Astrocyte (in vitro differentiated cells and primary cell): ENCODE measurements at places on chromosomes 5 and 9. TPM values are rescaled to one million over a fixed set of nuclear protein-coding genes. Genes with fewer than 3 reads are reported as not detected.

Gene ISCA1
- 30.2 and 30.6 TPM in 2 replicates for total RNA-seq

Gene FOXD4L3
- total RNA-seq, result not detected in 2 replicates

Gene MARVELD2
- total RNA-seq, result 10.1 and 10.6 TPM in 2 replicates

Gene C9
- total RNA-seq, result 0.07 TPM in 1 of 2 replicates, not detected in the other

DNA sequence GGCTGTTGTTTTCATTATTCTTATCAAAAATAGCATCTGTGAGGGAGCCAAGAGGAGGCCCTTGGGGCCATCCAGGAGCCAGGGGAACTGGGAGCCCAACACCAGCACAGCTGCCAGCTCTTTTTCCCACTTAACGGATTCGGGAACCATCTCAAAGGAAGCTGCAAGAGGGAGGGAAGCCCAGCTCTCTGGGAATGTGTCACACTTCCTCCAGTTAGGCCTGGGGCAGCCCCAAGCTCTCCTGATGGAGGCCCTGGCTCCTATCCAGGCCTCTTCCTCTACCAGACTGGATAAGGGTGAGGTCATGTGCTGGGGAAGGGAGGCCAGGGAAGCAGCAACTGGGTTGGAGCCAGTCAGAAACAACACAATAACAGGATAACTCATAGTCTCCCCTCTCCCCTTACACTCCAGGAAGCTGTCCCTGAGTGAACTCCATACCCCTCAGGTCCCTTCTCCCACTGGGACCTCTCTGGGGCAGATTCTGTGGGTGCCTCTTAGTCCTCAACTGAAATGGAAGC is 12.7 kb downstream of the CSF2 start:
- no peaks in the 10 kb centered on the region for H3K36me3 ChIP-seq
- H3K27ac ChIP-seq, result peak overlapping the region; percentile 52
- H3K4me3 ChIP-seq, result no peak overlapping the region
- peak; percentile 91 for DNase-seq
- H3K27me3 ChIP-seq, result no peaks in the 10 kb centered on the region

GRCh38 chr5:76685704-76686103 is 30.2 kb upstream of the F2R start:
- H3K36me3 ChIP-seq, result no peaks in the 10 kb centered on the region
- no peak overlapping the region for H3K4me3 ChIP-seq
- no peak overlapping the region for H3K27ac ChIP-seq
- DNase-seq, result no peak
- peaks cover 23% of the 10 kb centered on the region for H3K4me1 ChIP-seq
- no peaks in the 10 kb centered on the region for H3K27me3 ChIP-seq

DNA sequence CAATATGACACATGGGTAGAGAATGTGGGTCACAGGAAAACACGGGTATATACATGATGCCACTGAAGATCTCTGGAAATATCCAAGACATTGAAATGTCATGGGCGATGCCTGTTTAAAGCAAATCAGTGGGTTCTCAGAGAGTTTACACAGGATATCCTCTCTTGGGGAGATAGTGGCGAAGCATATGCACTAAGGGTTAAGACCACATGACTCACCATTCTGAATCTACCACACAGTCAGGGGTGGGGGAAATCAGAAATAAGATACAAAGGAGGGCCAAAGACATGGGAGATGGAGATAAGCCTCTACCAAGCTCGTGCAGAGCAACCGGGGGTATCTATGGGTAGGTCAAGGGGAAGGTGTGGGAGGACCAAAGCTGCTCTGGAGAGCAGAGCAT is 58.8 kb downstream of the SH3PXD2B start:
- H3K27ac ChIP-seq, result no peak overlapping the region
- peaks cover 17% of the 10 kb centered on the region for H3K36me3 ChIP-seq
- peaks cover 14% of the 10 kb centered on the region for H3K4me1 ChIP-seq
- no peak for DNase-seq
- no peaks in the 10 kb centered on the region for H3K27me3 ChIP-seq
- H3K4me3 ChIP-seq, result no peak overlapping the region

Gene DMGDH
- total RNA-seq, result not detected in 2 replicates

GRCh38 chr5:173853370-173854131 is 34.6 kb upstream of the CPEB4 start:
- no peaks in the 10 kb centered on the region for H3K36me3 ChIP-seq
- H3K27ac ChIP-seq, result no peak overlapping the region
- no peak overlapping the region for H3K4me3 ChIP-seq
- no peak for DNase-seq
- H3K27me3 ChIP-seq, result peaks cover 3% of the 10 kb centered on the region

GRCh38 chr5:171720086-171720485 is 65.5 kb upstream of the SMIM23 start:
- no peak for DNase-seq
- no peak overlapping the region for H3K4me3 ChIP-seq
- H3K27ac ChIP-seq, result no peak overlapping the region
- peaks cover 10% of the 10 kb centered on the region for H3K27me3 ChIP-seq

DNA sequence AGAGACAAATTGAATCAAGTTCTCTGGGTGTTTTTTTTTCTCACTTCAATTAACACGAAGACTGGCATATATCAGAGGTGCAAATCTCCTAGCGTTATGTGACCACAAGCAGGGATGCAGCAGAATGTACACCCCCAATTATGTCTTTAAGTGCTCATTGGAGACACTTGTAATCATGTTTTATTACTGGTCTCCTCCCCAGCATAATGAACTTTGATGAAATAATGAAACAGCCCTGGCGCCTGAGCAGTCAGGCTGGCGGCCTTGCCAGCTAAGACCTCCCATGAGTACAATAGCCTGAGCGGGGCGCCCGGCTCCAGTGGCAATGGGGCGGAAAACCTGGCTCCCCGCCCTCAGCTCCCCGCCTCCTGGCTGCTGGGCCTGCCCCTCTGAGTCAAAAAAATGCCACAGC is 209.4 kb upstream of the MSX2 start:
- no peaks in the 10 kb centered on the region for H3K27me3 ChIP-seq
